ENCODE measurements at places on chromosomes 2 and 18.

DNA sequence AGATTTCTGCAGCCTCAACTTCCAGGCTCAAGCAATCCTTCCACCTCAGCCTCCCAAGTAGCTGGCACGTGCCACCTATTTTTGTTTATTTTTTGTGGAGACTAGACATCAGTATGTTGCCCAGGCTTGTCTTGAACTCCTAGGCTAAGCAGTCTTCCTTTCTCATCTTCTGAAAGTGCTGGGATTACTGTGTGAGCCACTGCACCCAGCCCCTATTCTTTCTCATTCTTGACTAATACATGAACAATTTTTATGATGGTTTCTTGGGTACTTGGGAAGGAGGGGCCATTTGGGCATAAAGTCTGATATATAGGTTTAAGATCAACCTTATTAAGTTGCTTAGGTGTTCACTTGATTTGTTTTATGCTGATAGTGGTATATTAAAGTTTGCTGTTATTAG lies 26.2 kb downstream of the EPC2 start:
- no peak for DNase-seq

- DNase-seq: no peak
Measured at GRCh38 chr18:28455971-28456370, 279.0 kb upstream of the CDH2 start.

- DNase-seq: no peak
Measured at GRCh38 chr2:12267042-12267441, 449.7 kb upstream of the TRIB2 start.

DNA sequence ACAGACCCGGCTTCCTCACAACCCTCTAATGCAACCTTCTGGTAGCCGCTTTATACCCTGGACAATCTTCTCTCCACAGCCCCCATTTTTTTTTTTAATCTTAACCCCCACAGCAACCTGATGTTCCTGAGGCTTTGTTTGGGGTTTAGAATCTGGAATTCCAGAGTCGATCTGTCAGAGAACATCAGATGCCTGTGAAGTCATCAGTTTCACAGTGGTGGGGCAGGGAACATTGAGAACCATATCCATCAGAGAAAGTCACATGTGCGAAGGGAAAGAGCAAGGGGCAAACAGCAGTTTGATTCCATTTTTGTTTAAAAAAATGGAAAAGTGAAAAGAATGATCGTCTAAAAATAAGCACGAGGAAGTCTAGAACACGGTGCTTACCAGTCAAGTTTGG lies 20.6 kb downstream of the NPAS2 start:
- DNase-seq: no peak

GRCh38 chr2:216426938-216427337 lies 14.7 kb downstream of the SMARCAL1 start:
- no peak for DNase-seq

DNA sequence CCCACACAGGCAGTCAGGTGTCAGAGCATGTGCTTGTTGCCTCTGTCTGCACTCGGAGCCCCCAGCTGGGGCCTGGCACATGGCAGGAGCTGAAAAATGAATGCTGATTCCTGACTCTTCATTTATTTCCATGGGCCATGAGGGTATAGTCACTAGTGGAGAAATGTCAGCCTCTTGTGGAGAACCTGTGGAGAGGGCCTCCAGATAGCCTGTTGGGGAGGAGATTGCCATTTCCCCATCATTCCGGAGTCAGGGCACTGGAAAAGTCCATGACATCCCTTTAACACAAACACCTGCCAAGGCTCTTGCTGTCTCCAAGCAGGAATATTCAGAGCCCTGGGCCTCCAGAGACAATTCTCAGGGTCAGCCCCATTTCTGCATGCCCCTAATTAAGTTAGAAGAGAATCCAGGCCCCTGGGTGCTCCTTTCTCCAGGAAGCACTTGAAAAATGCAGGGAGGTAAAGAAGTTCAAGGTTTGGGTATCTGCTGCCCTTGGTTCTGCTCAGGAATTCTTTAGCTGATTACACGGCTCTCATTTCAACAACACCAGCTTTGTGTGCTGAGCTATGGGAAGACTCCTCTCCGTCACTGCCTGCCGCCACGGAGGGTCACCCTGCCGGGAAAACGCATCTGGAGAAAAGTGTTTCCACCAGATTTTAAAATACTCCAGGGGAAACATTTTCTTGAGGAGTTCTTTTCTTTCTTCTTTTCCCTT lies 311.3 kb downstream of the MYCN start:
- DNase-seq: no peak

- DNase-seq: no peak
Measured at GRCh38 chr2:132593171-132593570, 76.8 kb downstream of the LYPD1 start.

GRCh38 chr2:157839162-157839801 lies 36.8 kb downstream of the ACVR1 start:
- DNase-seq: no peak

GRCh38 chr2:177574356-177574755 lies 181.8 kb downstream of the AGPS start:
- no peak for DNase-seq

DNA sequence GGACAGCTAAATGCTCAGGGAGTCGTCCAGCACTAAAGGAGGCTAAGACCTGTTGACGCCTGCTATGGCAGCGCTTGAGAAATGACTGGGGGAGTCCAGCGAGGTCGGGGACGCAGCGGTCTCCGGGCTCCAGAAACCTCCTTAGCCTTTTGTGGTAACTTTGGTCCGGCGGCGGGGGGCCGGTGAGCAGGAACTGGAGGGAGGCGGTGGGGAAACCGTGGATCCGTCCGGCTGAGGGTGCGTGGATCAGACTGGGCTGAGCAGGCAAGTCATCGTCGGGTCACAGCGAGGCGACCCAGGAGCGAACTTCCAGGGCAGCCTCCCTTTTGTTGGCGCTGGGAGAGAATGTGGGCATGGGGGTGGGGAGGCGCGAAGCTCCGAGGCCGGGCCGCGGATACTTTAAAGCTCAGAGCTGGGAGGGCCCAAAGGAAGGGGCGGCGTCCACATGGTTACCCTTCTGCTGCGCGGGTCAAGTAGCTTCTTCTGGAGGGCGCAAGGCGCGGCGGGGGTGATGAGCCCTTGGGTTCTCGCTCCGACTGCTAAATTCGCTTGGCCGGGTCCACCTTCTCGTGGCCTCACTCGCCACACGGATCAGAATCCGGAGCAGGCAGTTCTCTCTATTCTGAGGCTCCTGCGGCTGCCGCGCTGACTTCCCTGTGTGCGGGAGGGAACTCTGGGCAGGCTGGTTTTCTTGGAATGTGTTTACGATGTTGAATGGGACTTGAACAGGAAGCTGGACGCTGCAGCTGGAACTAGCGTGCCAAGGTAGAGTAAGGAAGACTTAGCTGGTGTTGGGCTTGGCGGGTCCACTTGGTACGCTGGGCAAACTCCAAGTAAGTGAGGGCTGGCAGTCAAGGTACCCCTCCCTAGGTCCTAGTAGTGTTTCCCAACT lies 920 bp downstream of the GULP1 start:
- DNase-seq: no peak

- DNase-seq: no peak
Measured at GRCh38 chr2:2729246-2729645, 398.2 kb upstream of the MYT1L start.

- DNase-seq: no peak
Measured at GRCh38 chr2:165122521-165122920, 81.3 kb downstream of the SCN3A start.

DNA sequence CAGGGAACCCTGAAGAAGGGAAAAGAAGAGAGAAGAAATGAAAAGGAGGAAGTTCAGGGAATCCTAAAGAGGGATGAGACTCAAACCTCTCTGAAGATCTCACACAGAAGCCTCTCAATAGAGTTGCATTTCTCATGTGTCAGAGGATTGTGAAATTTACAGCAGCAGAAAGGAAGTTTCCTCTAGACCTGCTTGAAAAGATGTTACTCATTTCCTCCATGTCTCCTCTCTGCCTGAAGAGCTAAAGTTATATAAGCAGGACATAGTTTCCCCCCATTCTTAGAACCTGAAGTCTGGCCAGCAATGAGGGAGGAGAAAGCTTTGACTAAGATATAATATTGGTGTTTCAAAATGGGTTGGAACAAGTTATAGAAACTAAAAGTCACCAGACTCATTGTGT lies 1155.6 kb downstream of the LRP1B start:
- no peak for DNase-seq

- DNase-seq: no peak
Measured at GRCh38 chr2:117700471-117700870, 114.0 kb upstream of the DDX18 start.

GRCh38 chr2:238513346-238513745 lies 86.6 kb downstream of the ASB1 start:
- DNase-seq: no peak

GRCh38 chr18:59432803-59433597 lies 73.9 kb upstream of the LMAN1 start:
- DNase-seq: no peak

DNA sequence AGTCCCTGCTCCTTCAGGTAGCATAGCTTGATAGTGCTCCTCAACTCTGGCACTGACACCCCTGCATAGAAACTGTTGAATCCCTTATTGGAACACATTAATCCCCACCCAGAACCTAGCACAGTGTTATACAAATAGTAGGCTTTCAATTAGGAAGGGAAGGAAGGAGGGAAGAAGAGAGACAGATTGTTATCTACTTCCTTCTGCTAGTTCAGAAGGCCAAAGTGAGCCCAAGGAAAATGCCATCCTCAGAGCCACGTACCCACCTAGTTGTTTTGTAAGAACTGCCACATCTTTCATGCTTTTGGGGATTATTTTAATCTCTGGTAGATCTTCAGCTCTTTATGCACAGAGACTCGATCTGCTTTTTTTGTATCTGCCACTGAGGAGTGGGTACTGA lies 75.1 kb downstream of the CLHC1 start:
- no peak for DNase-seq

DNA sequence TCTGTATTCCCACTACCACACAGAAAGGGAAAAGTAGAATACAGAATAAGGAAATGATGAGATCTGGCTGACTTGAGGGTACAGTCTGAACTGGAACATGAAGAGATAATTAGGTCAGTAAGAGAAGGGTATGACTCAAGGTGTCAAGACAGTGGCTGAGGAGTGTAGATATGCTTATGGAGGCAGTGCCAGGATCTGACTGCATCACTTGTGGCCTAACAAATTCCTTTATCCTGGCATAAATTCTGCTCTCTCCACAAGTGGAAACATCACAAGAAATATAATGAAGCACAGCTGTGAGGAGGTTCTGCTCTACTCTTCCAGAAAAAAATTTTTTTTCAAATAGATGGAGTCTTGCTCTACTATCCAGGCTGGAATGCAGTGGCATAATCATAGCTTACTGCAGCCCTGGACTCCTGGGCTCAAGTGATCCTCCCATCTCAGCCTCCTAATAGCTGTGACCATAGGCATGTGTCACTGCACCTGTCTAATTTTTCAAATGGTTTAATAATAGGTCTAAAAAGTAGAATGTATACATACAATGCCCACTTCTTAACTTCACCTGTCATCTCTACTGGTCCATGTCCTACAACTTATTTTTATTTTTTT lies 85.3 kb downstream of the C2orf74 start:
- no peak for DNase-seq

GRCh38 chr2:3114406-3115185 lies 263.0 kb downstream of the EIPR1 start:
- no peak for DNase-seq

- DNase-seq: no peak
Measured at GRCh38 chr2:159497256-159497655, 119.1 kb downstream of the BAZ2B start.

GRCh38 chr2:70627211-70627898 lies 73.7 kb upstream of the TGFA start:
- DNase-seq: no peak

DNA sequence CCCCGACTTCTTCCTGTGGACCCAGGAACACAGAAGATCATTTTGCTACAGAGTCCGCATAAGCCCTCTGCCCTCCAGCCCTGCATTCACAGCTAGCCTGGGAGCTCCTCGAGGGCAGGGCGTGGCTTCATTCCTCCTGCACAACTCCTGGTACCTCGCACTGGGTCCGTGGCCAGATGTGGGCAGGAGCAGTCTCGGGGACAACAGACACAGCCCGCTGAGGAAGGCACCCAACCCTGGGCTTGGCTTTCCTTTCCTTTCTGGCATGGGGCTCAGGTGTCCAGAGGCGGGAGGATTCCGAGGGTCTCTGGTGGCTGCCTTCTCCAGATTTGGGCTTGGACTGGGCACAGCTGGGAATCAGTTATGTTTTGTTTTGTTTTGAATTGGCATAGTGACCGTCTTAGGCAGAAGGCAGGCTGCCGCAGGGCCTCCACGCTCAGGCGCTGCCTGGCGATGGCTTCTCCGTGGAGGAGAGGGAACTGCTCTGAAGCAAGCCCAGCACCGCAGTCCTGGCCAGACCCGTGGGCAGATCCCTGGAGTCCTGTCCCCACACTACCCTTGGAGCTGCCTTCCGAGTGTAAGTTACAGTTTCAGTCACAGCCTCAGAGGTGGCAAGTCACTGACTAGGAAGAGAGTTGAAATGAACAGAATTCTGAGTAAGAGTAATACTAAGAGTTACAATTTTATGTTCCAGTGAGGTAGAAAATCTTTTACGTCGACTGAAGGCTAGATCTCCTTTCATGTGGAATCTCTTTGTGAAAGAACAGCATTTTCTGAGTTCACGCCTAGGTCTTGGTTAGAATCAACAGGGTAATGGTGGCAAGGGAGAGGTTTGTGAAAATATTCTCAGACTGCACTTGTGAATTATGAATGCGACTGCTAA lies 47.9 kb downstream of the LDLRAD4 start:
- DNase-seq: no peak

- no peak for DNase-seq
Measured at GRCh38 chr18:27656167-27656778, 471.2 kb upstream of the CHST9 start.

DNA sequence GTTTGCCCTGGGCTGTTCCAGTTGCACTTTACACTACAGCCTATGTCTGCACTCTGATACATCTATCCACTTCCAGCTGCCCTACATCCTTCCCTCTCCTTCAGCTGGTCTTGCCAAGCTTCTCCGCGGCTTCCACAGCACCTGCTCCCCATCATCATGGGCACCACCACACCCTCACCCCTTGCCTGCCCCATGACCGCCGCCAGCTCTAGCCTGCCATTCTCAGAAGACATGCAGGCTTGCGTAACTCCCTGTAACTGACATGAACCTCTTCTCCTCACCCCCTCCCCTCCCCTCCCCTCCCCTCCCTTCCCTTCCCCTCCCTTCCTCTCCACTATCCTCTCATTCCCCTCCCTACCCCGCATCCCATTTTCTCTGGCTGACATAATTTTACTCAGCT lies 46.0 kb downstream of the PAX8 start:
- DNase-seq: no peak

DNA sequence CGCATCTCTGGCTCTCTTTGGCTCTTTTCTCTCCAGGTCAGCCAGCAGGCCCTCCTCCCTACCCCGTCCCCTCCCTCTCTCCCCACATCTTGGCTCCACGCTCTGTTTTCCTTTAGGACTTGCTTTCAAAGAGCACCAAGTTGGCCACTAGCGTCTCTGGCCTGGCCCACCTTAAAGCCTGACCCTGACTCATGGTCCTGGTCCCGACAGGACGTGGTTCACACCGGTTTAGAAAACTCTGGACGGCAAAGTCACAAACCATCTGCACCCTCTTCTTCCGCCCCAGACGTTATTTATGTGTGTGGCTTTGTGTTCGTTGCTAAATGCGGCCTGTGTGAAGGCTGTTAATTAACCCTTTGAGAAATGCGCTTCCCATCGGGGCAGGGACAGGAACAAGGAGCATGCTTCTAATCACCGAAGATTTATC lies 169.0 kb upstream of the HAAO start:
- DNase-seq: no peak
